HS-5 (cell line): ENCODE measurements at places on chromosomes 2 and 18.

- no peak for DNase-seq
Observed at GRCh38 chr18:67893916-67894315, 377.4 kb upstream of the DSEL start.

DNA sequence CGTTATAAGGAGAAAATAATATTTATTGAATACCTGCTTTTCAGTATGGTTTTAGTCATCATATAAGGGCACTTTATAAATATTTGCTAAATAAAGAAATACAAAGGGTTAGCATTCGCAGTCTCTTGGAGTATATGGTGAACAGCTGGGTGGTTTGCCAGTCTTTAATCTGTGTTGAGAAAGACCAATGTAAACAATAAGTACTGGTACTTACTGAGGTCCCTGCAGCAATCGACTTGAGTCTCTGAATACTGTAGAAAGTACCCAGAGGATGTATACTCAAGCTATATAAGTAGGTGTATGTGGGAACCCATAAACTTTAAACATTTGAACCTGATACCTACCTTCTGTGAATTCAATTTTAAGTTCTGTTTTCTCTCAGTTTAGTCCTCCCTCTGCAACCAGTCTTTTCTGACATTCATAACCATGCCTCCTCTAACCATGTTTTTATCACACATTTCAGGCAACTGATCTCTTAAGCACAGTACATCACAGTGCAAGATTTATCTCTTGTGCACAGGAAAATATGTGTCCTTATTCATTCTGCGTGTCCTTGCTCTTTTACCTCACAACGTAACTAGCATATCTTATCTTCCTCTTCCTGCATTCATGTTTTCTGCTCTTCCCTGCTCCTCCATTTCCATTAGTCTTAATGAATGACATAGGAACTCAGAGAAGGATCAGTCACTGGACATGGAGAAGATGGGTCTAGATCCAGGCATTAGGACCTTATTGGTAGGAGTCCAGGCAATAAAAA lies 21.7 kb downstream of the C18orf63 start:
- no peak for DNase-seq

- DNase-seq, result no peak
Observed at GRCh38 chr2:25320077-25320476, 21.6 kb downstream of the DNMT3A start.

- DNase-seq, result no peak
Observed at GRCh38 chr18:13480571-13481255, 245.6 kb downstream of the FAM210A start.

DNA sequence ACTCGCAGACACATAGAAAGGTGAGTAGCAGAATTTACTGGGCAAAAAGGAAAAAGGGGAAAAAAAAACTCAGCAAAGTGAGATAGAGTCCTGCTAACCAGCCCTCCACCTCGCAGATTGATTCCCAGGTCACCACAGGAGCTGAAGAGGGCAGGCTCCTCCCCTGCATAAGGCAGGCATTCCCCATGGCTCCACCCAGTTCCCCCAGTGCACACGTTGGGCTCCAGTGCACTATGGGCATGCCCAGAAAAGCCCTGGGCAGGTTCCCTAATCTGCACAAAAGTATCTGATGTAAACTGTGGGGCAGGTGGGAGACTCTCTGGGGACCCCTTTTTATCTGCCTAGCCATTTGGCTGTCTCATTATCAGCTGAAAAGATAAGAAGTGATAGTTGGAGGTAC lies 461.2 kb upstream of the TMEFF2 start:
- no peak for DNase-seq
